ENCODE measurements at places on chromosomes 5 and 9.

DNA sequence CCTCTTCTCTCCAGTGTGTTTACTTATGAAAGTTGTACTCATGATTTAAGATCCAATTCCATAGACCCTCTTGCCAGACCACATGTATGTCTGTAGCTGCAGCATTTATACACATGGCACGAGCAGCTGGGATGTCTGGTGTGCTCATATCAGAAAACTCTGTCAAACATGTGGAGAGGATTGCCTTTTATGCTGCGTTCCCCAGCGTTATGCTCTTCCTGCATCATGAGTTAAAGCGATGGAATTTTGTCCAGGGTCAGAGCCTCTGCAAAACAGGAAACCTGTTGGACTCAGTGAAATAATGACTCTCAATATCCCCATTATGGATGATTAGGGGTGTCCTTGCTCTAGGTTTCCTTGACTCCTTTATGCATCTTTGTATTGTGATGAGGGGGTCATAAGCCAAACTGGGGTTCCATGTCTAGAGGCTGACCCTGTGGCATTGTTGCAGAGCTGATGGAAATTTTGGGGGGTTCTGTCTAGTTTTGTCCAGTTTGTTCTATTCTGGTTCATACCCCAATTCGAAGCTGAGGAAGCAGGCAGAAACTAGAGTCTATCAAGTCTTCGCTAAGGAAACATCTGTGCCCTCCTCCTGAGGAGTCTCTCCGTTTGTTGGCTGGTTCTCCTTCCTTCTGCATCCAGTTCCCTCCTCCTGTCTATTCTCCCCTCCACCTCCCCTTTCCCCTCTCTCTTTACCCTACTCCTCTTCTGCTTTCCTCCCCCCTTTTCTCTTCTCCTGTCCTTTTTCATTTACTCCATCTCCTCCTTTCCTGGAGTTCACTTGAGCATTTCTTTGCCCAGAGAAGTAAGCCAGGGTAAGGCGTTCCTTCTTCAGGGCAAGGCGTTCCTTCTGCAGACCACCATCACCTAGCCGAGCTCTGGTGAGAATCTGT, 252.8 kb downstream of the MAST4 start:
- no peak for DNase-seq

- no peak for DNase-seq
Observed at GRCh38 chr5:142540922-142541422, 144.9 kb downstream of the FGF1 start.

- no peak for DNase-seq
Observed at GRCh38 chr5:96203761-96204160, 229.3 kb downstream of the PCSK1 start.

- DNase-seq = no peak
Observed at GRCh38 chr5:40995801-40996586, 75.1 kb downstream of the MROH2B start.

GRCh38 chr9:117407436-117408022, 7.3 kb downstream of the ASTN2 start:
- no peak for DNase-seq

GRCh38 chr5:114952876-114953275, 216.8 kb downstream of the TRIM36 start:
- peak; percentile 58 for DNase-seq

DNA sequence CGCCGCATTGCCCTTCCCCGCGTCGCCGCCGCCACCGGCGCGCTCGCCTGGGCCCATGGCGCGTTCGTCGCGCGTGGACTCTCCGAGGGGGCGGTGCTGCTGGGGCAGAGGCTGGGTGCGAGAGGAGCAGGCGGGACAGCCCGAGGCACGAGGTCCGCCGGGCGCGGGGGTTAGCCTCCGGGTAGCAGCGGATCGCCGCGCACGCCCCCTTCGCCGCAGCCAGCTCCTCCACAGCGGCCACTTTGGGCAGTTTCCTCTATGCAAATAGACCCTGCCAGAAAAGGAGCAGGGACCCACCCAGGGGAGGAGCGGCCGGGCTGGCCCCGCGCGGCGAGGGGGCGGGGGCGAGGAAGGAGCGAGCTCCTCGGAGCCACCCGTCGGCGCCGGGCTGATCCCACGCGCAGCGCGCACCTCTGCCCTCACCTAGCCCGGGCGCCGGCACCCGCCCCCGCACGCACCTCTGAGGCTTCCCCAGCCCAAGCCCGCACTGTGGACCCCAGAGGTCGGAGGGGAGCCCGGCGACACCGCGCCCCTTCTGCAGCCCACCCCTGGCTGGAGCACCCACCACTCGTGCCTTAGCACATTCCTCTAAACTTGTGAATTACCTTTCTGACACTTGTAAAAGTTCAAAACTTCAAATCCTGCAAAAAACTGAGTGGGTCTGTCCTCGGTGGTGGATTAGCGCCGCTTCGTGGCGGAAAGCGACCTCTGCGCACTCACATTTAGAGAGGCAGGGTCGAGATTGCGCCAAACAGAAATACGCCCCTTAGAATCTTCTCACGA, at the start of gene COL23A1:
TSS of gene COL23A1 (minus strand) at position 253 of the 783 bp plus-strand sequence.
- no peak for DNase-seq

GRCh38 chr9:135888126-135888765, 19.1 kb downstream of the CAMSAP1 start:
- DNase-seq = no peak

- DNase-seq = no peak
Observed at GRCh38 chr5:135153661-135154060, 119.6 kb upstream of the PITX1 start.

- DNase-seq = no peak
Observed at GRCh38 chr9:71891557-71892189, 19.3 kb downstream of the ABHD17B start.

DNA sequence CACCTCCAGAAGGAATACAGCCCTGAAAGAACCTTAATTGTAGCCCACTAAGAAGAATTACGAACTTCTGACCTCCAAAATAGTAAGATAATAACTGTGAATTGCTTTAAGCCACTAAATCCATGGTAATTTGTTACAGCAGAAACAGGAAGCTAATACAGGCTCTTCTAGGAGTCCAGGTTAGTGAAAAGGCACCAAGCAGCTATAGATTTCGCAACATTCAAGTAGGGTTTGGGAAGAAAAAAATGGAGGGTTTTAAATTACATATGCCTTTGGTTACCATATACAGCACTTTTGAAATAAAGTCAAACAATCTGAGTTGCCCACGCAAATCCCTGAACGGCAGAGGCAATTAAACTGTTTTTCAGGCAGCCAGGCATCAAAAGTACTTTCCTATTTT, 1.7 kb upstream of the ACTL7A start:
- no peak for DNase-seq

DNA sequence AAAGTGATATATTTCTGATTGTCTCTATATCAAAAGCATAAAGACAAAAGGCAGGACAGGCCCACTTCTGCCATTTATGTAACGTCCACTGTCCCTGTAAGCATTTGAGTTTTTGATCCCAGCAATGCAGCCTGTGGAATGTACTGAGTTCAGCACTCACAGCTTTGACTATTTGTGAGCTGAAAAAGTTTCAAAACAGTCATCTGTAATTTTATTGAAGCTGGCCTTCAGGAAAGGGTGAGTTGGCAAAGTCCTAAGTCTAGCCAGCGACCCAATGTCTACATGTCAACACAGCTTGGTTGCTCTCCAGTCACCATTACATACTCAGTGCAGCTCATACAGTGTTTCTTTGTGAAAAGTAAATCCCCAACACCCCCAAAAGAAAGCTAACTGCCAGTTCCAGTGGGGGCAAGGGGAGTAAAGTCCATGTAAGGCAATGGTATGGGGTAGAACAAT, 9.7 kb downstream of the LIFR start:
- no peak for DNase-seq

DNA sequence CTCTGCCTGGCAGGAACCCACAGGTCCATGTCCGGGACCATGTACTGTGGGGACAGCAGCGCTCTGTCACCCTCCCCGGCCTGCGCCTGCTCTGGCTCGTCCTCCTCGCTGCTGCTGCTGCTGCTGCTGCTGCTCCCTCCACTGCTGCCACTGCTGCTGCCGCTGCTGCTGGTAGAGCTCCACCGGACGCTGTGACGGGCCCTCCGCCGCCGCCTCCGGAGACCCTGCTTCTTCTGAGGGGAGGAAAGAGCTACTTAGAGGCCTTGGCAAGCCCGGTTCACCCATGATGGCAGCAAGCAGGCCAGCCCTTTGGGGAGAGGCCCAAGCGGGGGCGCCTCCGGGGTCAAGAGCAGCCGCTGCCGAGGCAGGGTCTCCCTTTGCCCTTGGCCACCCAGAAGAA, 10.0 kb upstream of the CARD9 start:
- no peak for DNase-seq

DNA sequence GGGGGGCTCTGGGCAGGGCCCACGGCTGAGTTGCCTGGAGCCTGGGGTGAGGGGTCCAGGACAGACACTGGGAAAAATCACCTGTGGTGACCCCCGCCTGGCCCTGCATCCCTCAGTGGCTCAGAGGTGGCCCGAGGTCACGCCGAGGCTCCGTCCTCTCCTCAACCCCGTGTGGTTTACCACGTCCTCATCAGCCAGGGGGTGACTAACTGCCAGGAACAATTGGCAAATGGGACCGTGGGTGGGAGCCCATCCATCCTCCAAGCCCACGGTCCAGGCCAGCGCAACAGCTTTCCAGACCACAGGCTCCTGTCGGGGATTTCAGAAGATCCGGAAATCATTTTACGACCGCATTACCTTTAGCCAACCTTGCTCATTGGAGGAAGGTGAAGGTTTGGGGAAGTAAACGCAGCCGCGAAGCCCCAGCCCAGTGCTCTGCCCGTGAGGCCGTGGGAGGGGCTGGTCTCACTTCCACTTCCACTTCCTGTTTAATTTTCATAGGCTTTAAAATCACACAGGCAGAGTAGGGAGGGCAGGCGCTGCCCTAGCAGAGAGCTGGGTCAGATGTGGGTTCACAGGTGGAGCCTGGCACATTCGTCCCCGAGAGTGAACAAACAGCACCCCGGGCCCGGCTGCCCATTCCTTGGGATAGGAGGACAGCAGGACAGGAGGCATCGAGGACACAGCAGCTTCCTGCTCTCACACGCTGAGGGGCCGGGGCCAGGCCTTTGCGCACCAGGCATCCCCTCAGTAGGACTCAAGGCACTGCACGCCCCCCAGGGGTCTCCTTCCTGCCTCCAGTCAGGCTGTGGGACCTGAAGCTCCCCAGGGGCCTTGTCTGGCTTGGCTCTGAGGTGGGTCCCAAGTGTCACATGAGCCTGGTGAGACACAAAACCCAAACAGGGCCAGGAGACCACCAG, 19.8 kb upstream of the SLC9A3 start:
- DNase-seq = no peak

GRCh38 chr9:127586096-127586495, 26.0 kb upstream of the STXBP1 start:
- no peak for DNase-seq

DNA sequence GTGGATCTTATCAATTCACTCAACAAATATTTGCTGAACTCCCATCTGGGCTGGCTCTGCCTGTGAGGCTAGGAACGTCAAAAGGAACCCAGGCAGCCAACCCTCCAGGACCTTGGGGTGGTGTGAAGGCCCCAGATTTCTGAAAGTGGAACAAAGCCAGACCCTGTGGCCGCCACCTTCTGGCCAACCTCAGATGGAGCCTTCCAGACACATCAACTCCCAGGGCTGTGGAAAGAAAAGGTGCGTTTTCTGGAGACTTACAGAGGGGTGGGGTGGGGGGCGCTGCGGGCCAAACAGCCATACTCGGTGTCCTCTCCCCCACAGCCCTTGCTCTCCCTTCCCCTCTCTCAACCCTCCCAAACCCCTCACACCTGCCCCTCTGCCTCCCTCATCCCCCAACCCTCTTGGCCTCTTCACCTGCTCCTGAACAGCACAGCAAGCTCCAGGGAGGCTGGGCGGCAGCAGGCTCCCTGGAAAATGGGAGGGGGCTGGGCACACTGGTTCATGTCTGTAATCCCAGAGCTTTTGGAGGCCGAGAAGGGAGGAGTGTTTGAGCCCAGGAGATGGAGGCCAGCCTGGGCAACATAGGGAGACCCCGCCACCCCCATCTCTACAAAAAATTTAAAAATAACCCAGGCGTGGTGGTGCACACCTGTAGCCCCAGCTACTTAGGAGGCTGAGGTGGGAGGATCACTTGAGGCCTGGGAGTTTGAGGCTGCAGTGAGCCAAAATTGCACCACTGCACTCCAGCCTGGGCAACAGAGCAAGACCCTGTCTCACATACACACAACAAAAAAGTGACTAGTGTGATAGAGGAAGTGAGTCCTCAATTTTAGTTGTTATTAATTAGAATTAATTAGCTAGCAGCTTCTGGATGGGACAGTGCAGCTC, 45.0 kb upstream of the PRRC2B start:
- no peak for DNase-seq

- DNase-seq = peak; percentile 36
Observed at GRCh38 chr9:137000177-137000930, 4.0 kb upstream of the CLIC3 start.

- DNase-seq = no peak
Observed at GRCh38 chr9:105864248-105864898, 170.0 kb downstream of the TMEM38B start.

- DNase-seq = no peak
Observed at GRCh38 chr5:997001-997474, 11.6 kb upstream of the NKD2 start.

GRCh38 chr5:136020383-136021015, 8.3 kb upstream of the TGFBI start:
- DNase-seq = peak; percentile 98

DNA sequence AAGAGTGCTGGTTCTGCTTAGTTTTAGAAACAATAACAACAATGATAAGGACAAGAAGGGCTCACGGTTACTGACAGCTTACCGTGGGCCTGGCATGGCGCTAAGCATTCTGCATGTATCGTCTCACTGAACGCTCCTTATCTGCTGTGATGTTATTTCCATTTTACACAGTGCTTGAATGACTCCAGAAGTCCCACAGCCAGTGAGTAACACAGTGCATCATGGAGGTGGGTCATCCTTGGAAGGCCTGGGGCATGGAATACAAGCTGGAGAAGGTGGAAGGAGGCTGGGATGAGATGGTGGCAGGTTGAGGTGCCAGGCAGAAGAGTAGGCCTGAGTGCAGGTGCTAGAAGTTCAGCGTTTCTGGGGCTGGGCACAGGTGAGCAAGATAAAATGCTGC, 36.5 kb upstream of the FAT2 start:
- no peak for DNase-seq

DNA sequence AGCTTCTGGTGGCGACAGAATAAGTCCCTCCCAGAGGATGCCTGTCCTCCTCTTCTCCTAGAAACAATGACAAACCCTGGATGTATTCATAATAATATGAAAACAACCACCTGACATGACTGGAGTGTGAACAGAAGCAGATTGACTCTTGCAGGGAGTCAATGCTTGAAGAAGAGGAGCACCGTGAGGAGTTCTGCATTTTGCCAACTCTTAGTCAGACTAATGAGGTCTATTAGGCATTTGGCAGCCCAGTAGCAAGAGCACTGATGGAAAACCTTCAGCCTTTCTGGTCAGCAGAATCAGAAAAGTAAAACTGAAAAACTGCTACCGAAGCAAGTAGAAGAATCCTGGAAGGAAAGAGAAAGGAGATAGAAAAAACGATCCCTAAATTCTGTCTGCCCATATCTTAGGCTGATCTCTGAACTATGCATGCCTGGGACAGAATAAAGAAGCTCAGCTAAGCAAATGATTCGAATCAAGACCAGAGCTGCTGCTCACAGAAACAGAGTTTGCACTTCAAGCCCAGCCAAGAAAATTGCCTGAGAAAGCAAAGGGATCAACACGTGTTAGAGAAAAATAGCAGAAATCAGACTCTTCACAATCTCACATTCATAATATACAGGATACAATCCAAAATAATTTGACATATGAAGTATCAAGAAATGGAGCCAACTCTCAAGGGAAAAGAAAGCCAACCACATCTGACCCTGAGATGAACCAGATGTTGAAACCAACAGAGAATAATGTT, 69.5 kb upstream of the OSMR start:
- DNase-seq = no peak

GRCh38 chr9:72255569-72255968, 106.3 kb downstream of the GDA start:
- DNase-seq = no peak

GRCh38 chr9:109537288-109537687, 39.2 kb upstream of the PTPN3 start:
- DNase-seq = no peak

- DNase-seq = no peak
Observed at GRCh38 chr9:135095470-135096407, 8.3 kb downstream of the OLFM1 start.

Data from HT1080 (cell line).